Fibroblast of upper back skin (primary cell): ENCODE measurements at places on chromosomes 3 and 15.

DNA sequence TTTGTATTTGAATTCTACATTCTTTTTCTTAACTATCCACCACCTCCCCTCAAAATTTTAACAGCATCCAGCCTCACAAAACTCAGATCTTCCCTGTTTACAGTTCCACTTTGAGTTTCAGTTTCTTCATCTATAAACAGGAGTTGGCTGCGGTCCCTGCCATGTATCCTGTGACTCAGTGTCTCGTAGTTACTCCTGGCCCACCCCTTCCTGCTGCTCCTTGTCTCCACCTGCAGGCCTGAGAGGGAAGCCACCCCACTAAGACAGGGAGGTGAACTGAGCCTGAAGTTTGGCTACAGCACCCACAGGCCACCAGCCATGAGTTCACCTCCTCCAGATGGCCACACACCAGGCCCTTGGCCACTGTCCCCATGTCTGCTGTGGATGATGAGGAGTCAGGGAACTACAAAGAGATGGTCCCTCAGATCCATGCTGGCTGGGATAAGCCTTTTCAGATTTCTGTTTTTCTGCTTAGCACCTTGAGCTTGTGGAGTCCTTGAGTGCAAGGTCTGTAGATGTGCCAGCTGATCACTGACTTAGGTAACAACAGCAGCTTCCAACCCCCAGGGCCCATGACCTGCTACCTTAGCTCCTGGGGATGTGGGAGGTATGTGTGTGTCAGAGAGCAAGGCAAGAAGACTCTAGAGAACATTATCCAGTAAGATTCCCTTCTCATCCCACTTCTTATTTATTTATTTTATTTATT, 37.5 kb downstream of the CD86 start:
- DNase-seq: peak; percentile 3

DNA sequence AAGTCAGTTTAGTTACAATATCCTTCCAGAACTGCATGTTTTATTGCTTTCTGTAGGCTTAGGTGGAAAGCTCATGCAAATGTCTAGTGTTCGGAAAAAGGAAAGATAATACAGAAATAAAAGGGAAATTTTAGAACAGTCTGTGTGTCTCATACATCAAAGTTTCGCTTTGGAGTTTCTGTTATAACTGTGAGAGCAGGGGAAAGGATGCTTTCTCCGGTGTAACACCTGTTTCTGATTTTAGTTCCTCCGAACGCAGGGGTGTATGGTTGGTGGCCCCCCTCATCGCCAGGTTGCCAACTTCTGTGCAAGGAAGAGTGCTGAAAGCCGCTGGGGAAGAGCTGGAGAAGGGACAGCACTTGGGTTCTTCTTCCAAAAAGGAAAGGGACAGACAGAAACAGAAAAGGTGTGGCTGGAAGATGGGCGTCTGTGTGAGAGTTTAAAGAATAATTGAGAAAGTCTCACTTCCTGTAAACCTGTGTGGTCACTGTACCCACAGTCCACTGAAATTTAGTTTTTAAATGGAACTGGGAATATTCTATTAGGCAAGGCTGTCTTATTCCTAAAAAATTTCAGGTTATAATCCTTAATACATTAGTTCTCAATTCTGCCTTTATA, 6.7 kb downstream of the P2RY12 start:
- no peak for DNase-seq

GRCh38 chr15:61759639-61760038, 300.6 kb downstream of the VPS13C start:
- DNase-seq: no peak

GRCh38 chr3:108287146-108287545, 9.2 kb upstream of the HHLA2 start:
- DNase-seq: no peak

DNA sequence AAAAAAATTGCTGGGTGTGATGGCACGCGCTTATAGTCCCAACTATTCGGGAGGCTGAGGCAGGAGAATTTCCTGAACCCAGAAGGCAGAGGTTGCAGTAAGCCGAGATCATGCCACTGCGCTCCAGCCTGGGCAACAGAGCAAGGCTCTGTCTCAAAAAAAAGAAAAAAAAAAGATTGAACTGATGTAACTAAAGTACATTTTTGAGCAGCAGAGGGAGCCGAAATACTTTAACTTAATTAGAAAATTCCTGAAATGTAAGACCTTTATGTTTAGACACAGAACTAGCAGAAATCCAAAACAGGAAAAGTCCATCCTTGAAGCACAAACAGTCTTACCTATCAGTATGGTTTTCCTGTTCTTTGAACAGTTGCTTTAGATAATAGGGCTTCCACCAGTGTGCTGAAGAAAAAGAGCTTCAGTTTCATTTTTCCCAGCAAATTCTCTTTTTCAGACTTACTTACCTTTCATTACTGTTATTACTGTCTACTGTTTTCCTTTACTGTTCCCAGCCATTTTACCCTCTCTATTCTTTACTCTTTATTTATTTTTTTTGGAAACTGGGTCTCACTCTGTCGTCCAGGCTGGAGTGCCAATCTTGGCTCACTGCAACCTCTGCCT, 33.4 kb upstream of the ZNF609 start:
- DNase-seq: peak; percentile 54

DNA sequence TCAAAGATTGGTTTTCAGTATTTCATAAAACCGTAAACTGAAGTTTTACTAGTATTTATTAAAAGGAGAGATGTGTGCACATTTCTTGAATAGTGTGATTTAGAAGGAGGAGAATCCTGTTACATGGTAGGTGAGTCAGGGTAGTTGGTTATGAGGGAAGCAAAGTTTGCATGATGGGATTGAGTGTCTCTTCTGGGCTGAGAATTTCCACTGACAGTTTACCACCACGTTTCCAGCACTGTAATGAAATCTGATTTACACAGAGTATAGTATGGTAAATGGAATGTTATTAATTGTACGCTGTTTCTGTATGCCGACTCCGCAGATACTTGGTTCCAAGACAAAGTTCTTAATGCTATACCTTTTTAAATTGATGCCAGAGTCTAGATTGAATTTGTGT, 1.6 kb downstream of the NECTIN3 start:
- DNase-seq: peak; percentile 28

- no peak for DNase-seq
Observed at GRCh38 chr3:49738067-49738713, 14.4 kb upstream of the GMPPB start.

- DNase-seq: no peak
Observed at GRCh38 chr3:100029689-100030088, 84.6 kb downstream of the FILIP1L start.

DNA sequence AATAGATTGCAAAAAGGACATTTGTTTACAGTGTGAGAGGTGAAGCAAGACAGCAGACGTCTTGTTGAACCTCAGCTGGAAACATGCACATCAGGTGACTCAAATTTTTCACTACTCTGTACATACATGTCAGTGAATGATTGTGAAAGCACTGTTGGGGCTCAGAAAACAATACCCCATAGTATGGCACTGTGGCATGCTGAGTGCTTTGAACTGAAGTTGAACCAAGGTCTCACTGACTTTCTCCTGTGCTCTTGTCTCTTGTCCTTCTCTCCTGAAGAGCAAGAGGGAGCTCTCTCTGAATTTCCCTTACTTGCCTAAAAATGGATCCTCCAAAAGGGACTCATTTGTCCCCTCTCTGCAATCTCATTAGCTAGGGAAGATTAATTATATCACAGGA, 24.5 kb upstream of the NEDD4 start:
- no peak for DNase-seq

- no peak for DNase-seq
Observed at GRCh38 chr3:52593103-52593502, 56.7 kb downstream of the UQCC5 start.

GRCh38 chr15:44713006-44713966, 2.0 kb downstream of the B2M start:
- DNase-seq: peak; percentile 49

DNA sequence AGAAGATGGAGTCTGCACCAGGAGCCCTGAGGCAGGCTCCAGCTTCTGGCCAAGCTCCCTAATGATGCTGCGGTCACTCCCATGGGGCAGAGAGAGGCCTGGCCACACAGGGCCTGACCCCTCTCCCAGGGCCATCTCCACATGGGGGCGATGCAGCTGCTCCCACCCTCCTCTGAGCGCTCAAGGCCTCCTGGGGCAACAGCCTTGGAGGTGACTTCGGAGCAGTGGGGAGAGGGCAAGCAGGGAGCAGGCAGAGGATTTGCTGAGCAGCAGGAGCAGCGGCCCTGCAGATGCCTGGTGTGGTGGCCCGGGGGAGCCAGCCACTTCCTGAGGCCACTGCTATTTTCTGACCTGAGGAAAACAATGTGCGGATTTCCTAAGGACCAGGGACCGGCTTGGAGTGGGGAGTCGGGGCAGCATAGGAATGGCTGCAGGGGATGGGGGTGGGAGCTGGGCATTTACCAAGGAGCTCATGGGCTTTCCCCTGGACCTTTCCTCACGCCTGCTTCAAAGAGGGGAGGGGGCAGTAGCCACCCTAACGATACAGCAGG, 81.6 kb upstream of the RPL32 start:
- DNase-seq: no peak

GRCh38 chr3:98027085-98027446, 8.0 kb downstream of the GABRR3 start:
- DNase-seq: no peak

DNA sequence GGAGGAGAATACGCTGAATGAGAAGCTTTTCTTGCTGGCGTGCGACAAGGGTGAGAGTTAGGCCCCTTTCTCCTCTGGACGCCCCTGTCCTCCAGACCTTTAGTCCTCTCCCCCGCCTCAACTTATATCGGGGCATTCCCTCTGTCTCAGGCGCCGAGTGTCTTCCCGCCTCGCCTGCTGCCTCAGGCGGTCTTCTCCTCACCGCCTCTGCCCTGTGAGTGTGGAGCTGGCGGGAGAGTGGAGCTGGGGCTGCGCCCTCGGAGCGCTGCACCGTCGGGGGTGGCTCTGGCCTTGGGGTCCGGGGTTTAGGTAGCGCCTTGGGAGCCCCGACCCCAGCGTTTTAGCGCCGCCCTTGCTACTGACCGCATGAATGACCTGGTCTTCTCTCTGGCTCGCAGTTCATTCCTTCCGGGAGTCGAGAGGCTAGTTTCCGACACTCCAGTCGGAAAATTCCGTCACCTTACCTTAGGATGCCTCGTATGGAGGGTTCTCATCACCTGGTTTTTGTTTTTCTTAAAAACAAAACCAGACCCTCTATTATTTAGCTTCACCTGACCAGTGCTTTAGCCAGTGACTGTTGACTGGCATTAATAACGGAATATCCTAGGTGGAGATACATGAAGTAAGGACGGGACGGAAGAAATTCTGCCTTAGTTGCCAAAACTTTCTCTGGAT, 985 bp downstream of the TRPC1 start:
- DNase-seq: no peak

- no peak for DNase-seq
Observed at GRCh38 chr3:42492508-42493080, 9.8 kb upstream of the VIPR1 start.

GRCh38 chr15:86076468-86076867, 3.2 kb upstream of the AGBL1 start:
- DNase-seq: no peak

DNA sequence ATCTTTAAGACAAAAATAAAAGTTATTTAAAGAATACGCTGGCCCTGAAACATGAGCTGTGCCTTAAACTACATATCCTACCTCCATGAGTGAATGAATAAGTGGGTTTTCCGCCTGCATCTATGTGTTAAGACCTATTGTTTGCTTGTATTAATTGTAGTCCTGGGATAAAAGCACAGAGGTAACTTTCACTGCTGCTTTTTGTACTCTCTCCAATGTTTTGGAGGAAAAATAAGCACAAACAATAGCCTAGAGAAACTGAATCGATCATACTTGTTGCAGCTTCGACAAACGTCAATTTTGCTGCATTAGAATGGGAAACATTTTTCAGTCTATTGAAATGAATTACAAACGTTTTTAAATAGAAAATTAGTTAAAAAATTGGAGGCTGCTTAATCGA, 1.3 kb upstream of the CTNNB1 start:
- no peak for DNase-seq

GRCh38 chr15:99955181-99955525, 221.9 kb upstream of the LYSMD4 start:
- no peak for DNase-seq

- peak; percentile 51 for DNase-seq
Observed at GRCh38 chr3:107670986-107671385, 148.2 kb downstream of the BBX start.
